ENCODE measurements at places on chromosomes 3 and 15.

GRCh38 chr3:186004209-186004608, 66.4 kb upstream of the TRA2B start:
- no peak for DNase-seq

DNA sequence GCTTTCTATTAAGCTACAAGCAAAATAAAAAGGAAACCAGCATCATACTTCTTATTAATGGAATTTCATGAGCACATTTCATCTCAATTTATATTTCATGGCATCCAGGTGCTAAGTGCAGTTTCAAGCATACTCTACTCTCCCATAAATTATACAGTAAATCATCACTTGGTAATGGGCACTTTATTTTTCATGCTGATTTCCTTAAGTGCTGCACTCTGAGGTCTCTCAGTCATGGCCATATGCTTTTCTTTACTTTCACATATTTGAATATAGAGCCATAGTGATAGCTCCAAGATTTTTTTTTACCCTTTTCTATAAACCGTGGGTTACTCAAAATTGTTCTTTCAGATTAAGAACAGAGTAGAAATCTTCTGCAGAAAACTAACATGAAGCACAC, 1505.7 kb upstream of the CADM2 start:
- DNase-seq: no peak

GRCh38 chr3:136171097-136171542, 25.0 kb downstream of the MSL2 start:
- DNase-seq: no peak

DNA sequence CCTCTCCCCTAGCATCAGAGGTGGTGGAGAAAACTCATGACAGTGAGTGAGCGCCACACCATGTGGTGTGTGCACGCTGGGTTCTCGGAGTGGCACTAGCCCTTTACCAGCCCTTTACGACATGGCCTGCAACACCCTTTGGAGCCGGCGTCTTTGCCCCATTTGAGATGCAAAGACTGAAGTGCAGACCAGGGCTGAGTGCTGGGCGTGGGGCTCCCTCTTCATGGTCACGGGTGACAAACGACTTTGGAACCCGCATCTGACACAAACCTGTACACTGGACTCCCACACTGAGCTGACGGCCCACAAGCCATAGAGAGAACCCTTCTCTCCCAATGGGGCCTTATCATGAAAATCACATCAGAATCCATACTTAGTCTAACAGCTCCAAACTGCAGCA, 76.8 kb upstream of the ALDH1L1 start:
- no peak for DNase-seq

DNA sequence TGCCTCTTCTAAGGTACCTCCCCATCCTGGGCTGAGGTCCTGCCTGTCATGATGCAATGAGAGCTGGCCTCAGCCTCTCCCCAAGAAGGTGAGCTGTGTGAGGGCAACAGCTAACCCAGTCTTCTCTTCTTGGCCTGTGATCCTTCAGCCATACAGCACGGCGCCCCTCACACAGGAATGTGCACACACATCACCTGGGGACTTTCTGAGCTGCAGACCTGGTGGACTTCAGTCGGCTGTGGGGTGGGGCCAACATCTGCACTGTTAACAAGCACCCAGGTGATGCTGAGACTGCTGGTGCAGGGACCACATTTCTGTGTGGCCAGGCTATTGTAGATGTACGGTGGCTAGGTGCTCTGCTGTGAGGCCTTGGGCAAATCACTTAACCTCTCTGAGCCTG, 14.5 kb downstream of the HCN4 start:
- DNase-seq: no peak

GRCh38 chr3:195921334-195921791, 13.0 kb upstream of the TNK2 start:
- no peak for DNase-seq

DNA sequence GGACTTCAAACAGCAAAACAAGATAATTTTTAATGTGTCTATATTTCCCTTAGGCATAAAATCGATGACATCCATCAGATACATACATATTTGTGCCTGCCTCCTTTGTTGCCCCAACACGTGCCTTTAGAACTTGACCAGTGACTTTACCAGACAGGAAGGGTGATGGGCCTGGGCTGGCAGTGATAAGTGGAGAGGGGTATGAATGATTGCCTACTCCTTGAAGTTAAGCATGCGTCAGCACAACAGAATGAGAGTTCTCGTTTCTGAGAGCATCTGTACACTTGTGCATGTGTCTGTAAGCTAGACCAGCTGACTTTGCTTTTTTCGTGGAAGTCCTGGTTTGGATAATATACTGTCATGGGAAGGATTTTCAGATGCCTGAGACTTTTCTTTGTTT, 54.9 kb upstream of the COL6A6 start:
- DNase-seq: no peak
